ENCODE measurements at places on chromosomes 12 and 14.

GRCh38 chr14:55713486-55713885 lies 133.5 kb downstream of the KTN1 start:
- no peak for DNase-seq

GRCh38 chr14:98937712-98938505 lies 334.1 kb downstream of the BCL11B start:
- DNase-seq = no peak

DNA sequence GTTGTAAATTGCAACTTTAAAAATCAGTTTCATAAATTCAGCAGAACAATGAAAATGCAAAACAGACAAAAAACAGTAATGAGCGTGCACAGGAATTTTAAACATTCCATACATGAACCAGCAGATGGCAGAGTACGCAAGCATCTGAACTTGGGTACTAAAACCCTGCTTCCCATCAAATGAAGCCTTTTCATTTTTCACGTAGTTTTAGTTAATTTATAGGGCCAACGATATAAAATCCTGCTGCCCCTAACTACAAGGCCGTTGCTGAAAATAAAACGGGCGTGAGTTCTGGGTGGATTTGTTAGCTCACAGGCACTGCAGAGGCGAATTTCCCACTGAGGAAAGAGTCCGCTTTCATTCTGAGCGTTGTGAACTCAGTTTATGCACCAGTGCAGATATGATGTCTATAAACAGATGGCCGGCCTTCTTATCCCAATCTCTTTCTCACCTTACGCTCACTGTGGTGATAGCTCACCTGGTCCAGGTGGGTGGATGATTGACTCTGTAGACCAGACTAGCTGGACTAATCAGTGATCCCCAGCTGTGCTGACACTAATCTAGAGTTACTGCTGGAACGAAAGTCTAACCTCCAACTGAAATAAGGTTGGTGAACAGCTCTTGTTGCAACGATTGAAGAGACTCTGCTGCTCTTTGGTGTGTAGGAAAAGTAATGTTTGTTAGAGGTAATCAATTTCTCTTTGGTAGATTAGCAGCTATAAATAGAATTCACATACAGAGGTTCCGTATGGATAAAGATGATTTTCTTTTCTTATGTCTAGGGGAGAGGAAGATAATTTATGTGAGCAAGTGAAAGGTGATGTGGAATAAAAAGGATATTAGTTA lies 89.2 kb downstream of the PDZRN4 start:
- peak; percentile 57 for DNase-seq

DNA sequence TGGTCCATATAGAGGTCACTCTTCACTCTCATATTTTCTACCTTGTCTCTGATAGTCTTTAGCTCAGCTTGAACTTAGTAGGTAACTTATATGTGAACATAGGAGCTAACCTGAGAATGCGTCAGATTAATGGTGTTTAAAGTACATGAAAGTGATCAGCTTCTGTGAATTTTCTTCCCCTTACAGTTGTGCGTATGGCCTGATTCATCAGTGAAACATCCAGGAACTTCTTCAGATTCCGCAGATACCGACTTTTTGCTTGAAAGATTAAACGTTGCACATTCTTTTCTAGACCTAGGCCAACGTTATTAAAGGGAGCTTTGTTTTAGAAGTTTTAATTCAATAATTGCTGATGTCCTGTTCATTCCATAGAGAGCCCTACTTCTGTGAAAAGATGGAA lies 1945.1 kb upstream of the SEL1L start:
- DNase-seq = no peak

GRCh38 chr12:95202691-95203486 lies 14.4 kb downstream of the FGD6 start:
- DNase-seq = no peak

- DNase-seq = peak; percentile 60
These were observed 303 bp downstream of the PUS7L start for GRCh38 chr12:43758247-43758727.

DNA sequence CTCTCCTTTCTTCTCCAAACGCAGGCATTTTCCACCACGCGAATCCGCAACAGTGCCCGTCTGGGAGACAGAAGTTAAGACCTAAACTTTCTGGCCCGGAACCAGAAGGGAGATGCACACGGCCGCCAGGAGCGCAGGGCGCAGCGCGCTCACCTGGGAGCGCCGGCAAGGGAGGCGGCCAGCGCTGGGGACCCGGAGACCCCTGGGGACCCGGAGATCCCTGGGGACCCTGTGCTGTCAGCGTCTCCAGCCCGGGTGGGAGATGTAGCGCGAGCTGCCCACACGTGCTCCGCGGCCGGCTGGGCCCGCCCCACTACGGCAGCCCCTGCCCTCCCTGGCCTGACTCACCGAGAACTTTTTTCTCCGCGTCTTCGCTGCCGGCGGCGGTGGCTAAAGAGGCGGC lies 620 bp downstream of the YBX3 start:
- peak; percentile 80 for DNase-seq

GRCh38 chr14:68729556-68729955 lies 63.3 kb downstream of the ZFP36L1 start:
- no peak for DNase-seq

- peak; percentile 41 for DNase-seq
These were observed 888 bp upstream of the EEA1 start for GRCh38 chr12:92929983-92930382.

DNA sequence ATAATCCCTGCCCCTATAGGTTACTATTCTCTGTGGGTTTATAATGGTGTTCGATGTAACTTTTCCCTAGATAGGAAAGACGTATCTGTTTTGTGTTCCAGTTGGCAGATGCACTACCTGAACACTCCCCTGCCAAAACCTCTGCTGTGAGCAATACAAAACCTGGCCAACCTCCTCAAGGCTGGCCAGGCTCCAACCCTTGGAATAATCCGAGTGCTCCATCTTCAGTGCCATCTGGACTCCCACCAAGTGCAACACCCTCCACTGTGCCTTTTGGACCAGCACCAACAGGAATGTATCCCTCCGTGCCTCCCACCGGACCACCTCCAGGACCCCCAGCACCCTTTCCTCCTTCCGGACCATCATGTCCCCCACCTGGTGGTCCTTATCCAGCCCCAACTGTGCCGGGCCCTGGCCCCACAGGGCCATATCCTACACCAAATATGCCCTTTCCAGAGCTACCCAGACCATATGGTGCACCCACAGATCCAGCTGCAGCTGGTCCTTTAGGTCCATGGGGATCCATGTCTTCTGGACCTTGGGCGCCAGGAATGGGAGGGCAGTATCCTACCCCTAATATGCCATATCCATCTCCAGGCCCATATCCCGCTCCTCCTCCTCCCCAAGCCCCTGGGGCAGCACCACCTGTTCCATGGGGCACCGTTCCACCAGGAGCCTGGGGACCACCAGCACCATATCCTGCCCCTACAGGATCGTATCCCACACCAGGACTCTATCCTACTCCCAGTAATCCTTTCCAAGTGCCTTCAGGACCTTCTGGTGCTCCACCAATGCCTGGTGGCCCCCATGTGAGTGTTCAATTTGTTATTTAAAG lies 11.3 kb downstream of the MAPK1IP1L start:
- no peak for DNase-seq

DNA sequence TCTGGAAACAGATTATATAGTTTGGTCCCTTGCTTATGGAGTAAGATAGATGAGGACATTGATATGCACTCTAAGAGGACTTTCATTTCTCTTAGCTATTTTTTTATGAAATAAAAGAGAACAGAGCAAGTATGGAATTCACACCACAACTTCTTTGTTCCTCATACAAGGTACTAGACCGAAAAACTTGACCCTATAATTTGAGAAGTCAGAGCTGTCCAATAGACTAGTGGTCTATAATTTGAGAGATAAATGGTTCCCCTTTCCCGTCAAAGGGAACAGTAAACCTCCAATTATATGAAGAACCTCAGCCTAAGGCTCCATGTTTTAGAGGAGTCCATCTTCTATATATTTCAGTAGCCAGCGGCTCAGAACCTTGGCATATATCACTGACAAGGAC lies 58.5 kb upstream of the HIF1A start:
- no peak for DNase-seq

DNA sequence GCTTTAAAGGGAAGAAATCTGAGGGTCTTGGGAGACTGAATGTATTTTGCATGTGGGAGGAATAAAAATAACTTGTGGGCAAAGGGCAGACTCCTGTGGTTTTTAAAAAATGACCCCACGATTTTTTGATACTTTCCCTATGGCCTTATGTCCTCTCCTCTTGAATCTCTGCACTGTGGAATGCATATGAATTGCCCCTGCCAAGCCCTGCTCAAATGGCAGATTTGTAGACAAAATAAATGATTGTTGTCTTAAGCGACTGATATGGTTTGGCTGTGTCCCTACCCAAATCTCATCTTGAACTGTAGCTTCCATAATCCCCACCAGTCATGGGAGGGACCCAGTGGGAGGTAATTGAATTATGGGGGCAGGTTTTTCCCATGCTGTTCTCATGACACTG lies 223.8 kb downstream of the DACT1 start:
- no peak for DNase-seq

DNA sequence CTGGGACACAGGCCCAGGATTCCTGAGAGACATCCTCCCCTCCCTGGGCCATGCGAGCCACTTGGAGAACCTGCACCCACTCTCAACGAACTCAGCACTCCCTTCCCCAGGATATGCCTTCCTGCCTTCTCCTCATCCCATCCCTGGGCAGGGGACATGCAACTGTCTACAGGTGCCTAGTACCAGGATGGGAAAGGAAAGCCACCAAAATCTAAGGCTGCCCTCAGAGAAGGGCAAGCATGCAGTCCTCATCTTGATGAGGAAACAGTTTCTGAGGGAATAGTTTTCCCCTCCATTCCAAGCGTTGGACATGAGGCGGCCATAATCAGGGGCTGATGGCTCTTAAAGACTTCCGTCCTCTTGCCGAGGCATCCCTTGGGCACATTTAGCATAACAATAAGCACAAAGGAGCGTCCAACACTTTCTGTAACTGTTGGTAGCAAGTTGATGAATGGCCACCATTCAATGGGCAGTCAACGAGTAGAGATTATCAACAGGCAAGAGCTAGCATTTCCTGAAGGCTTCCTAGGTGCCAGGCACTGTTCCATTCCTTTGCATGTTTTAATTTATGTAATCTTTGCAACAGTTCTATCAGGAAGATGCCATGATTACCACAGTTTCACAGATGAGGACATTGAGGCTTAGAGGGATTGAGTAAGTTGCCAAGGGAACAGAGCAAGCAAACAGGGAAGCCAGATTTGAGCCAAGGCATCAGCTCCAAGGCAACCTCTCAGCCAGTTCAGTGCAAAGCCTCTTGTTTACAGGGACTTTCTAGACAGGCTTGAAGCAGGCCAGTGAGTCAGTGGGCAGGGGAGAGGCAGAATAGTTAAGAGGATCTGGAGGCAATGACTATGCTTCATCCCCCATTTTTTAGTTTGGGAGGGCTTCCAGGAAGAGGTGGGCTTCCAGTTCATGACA lies 105.1 kb downstream of the SINHCAF start:
- DNase-seq = no peak

GRCh38 chr14:54629183-54629582 lies 62.3 kb downstream of the SAMD4A start:
- no peak for DNase-seq

DNA sequence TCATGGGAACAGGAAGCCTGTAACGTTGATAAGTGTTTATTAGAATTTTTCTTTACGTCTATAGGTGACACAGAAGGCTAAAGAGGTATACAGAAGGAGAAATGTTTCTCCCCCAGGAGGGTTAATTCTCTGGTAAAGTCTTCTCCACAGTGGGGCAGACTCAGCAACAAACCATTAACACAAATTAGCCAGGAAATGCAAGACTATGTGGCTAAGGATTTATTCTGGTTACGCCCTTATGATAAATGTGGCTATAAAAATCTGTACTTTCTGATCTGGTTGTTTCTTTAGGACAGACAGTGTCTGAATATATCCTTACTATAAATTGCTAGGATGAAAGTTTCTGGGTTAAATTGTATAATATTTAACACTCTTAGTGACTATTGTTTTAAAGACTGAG lies 423.3 kb downstream of the FLRT2 start:
- DNase-seq = no peak

GRCh38 chr12:103696101-103696500 lies 109.0 kb downstream of the STAB2 start:
- DNase-seq = no peak

All from ACHN (cell line).